ENCODE measurements at places on chromosomes 1 and 21.
A peak's percentile ranks its signal among the peaks of the same experiment; 100 is the strongest.

- no peak for DNase-seq
Measured at GRCh38 chr1:118154220-118154619, 30.8 kb downstream of the SPAG17 start.

GRCh38 chr1:27589441-27589840 lies 14.5 kb downstream of the AHDC1 start:
- no peak for DNase-seq

GRCh38 chr1:86846164-86846647 lies 67.7 kb downstream of the SELENOF start:
- DNase-seq = no peak

GRCh38 chr1:229495782-229496181 lies 12.4 kb downstream of the NUP133 start:
- no peak for DNase-seq

- DNase-seq = peak; percentile 91
Measured at GRCh38 chr1:154760469-154760933, 109.6 kb downstream of the KCNN3 start.

DNA sequence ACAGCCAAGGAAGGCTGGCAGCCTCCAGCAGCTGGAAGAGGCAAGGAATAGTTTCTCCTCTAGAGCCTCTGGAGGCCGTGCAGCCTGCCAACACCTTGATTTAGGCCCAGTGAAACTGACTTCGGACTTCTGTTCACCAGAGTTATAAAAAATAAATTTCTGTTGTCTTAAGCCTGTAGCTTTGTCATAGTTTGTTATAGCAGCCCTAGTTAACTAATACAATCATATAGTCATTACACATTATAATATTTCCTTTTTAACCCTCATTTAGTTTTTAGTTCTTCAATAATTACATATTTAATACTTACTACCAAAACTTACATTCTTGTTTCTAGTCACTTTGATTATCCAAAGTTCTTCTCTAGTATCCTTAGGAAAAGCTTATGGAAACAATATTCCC lies 20.3 kb downstream of the NOS1AP start:
- DNase-seq = no peak

DNA sequence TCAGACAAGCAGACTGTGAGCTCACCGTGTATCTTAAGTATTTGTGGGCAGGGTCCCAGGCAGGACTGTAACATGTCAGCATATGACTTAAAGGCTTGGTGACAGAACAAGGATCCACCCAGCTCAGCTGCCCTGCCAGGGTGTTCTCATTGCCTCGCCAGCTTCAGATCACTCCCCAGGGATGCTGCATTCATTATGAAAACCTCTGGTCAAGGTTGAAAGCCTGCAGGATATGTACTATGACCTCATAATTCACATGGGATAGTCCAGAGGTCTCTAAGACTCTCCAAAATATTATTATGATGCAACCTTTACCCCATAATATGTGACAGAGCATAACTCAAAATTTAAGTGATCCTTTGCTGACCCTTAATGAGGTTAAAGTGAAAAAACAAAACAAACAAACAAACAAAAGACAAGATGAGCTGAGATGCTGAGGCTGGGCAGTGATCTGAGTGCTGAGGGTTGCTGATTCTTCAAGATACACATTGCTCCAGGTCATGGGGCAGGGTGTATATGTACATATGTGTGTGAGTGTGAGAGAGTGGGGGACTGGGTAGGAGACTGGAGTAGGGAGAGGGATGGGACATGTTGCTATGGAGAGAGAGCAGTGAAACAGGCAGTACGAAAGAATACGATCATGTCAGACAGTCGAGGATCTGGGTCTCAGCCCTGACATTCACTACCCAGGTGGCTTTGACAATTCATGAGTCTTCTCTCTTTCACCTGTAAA lies 98.8 kb upstream of the DUSP10 start:
- no peak for DNase-seq

DNA sequence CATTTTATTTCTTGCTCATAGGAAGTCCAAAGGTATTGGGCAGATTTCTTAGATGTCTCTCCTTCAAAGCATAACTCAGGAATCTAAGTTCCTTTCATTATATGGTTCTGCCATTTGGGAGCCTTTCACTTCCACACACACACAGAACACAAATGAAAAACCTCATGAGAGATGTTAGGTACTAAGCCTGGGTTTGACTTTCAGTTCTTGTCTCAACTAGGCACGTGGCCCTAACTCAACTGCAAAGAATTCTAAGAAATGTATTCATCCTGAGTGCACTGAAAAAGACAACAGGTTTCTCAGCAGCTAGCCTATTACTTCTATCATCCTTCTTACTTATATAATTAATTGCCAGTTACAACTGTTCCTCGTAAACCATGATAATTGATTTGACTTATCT lies 190.0 kb upstream of the SAMSN1 start:
- DNase-seq = no peak

DNA sequence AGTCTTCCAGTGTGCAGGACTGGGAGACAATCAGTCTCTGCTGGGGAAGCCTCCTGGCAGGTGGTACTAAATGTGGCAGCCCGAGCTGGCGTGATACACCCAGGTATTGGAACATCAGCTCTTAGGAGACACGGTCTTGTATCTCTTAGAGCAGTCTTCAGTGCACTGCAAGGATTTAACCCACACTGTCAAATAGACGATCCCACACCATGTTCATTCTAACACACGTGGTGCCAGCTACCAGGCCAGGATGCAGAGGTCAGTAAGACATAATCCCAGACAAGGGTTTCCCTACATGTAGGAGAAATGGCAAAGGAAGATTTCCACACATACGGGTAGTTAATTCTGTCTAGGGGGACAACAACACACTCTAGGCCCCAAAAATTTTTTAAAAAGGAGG lies 8.7 kb downstream of the TRIM11 start:
- DNase-seq = no peak

DNA sequence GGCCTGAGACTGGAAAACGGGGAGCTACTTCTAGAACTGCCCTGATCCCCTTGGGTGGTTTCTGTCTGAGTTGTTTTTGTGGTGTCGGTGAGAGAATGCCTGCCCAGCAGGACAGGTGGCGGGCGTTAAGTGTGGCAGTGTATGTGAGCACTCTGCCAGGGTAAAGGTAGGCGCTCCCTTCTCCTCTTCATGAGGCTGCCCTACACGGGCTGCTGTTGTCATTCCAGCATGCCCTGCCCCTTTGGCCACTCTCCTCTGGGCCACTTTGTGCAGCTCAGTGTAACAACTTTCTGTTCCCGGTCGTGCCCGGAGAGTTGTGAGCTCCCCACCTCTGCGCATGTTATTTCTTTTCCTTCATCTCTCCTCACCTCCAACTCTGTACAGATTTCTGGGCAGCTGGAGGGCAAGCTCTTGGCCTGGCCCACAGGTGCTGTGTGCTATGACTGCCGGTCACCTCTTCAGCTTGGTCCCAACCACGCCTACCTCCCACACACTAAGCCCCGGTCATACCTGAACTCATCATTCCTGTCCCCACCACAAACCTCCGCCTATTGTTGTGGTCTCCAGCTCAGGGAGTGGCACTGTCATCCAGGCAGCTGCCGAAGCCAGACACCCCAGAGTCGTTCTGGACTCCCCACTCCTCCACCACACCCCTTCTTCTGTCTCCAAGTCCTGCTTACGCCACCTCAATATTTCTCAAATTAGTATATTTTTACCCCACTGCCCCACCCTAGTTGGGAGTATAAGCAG lies 69.0 kb downstream of the GADD45A start:
- no peak for DNase-seq

DNA sequence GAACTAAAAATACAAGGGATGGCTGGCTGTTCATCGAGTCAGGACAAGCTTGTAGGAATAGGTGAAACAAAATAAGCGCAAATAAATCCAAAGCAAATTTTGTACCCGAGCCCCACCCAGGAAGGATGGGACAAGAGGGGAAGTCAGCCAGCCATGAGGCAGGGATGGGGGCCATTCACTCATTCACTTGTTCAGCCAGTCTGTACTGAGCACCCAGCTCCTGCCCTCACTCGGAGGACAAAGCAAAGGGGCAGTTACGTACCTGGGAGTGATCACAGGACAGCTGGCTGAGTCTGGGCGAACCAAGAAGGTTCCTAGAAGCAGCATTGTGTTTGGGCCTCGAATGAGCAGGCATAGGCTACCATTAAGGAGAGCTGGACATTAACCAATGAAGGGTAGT lies 94.0 kb upstream of the VAMP3 start:
- DNase-seq = no peak

- DNase-seq = no peak
Measured at GRCh38 chr1:152398812-152399698, 15.0 kb downstream of the CRNN start.

- DNase-seq = no peak
Measured at GRCh38 chr21:18117176-18117575, 127.5 kb upstream of the CHODL start.

Data from nephron progenitor cell (in vitro differentiated cells).